ENCODE measurements at places on chromosomes 7 and 10. TPM values are rescaled to one million over a fixed set of nuclear protein-coding genes. Genes with fewer than 3 reads are reported as not detected.

DNA sequence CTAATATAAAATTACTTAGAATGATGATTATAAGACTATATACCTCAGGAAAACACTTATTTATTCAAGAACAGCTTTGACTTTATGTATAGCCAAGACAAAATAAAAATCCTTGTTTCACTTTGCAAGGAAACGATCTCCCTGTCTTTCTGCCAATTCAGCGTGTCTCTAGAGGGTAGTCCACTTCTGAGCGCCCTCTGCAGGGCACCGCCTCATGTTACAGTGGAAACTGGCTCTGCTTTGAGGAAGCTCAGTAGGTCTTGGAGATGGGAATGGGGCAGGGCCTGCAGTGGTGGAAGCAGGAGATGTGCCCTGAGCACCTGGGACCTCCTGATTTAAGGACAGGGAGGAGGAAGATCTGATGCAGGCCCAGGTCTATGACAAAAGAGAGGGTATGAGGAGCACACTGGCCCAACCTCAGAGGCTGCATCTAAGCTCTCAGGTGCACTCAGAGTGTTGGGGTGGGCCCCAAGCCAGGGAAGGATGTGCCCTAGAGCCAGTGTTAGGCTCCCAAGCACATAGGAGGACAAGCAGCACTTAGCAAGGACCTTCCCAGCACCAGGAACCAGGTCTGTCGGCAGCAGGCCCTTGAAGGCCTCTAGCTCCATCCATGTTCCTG is 481.0 kb downstream of the TNS3 start:
- DNase-seq = no peak

DNA sequence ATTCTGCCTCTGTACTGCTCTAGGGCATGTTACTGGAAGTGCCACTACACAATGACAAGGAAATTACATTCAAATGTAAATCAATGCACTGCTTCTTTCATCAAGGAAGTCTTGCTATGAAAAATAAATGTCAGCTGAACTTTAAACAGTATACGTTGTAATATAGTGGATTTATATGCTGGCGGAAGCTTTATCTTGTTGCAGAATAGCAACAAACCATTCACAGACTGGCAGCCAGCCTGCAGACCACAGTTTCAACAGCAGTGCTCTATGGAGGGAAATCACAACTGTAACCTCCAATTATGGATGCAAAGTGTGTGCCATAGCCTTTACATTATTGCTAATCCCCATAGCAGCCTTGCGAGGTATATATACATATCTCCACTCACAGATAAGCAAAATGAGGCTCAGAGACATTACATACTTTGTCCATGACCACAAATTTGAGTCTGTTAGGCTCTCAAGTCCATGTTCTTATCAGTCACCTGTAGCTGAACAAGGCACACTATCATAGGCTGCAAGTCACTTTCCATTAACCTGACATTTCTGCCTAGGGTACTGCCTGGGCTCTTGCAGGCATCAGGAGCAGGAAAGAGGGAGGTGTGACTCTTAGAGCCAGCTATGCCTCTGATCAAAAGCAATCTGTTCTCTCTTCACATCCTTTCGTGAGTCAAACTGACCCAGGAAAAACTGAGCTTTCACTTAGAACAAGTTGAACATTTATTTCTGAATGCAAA is 22.6 kb downstream of the COL28A1 start:
- no peak for DNase-seq

DNA sequence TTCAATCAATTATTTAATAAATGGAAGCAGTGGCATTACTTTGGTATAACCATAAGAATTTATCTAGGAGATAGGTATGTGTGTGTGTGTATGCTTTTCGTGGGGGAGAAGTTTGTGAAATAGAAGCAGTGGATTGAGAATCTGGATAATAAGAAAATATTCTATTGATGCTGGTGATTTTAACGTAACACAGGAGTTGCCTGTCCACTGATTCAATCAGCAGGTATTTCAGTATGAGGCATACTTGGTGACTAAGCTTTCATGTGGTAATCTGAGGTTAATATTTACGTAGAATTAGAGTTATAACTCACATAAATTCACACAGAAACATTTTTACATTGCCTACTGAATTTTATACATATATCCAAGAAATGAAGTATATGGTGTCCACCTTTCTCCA is 568.0 kb downstream of the ZWINT start:
- DNase-seq = no peak

- DNase-seq = no peak
Measured at GRCh38 chr10:23293145-23293724, 51.4 kb downstream of the C10orf67 start.

DNA sequence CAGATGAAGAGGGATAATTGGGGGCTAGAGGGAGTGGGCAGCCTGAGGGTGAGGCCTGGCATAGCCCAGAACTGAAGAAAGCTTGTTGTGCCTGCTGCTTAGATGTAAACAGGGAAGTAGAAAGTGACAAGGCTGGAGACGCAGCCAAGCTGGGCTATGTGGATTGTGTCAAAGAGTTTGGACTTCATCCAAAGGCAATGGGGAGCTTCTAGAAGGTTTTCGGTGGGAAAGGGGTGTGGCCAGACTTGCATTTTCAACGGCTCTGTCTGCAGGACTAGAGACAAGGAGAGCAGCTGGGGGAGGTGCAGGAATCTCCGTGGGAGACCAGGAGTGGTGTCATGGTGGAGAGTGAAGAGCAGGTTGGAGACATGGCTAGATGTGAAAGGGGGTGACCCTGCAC is 48.8 kb downstream of the GOLGA7B start:
- DNase-seq = no peak

HDAC9 gene
- 175 TPM for total RNA-seq

CAV2 gene
- total RNA-seq = 19.8 TPM

AKR1C8 gene
- 0.78 TPM for total RNA-seq

SH2D4B gene
- total RNA-seq = 1.4 TPM

Data from occipital lobe (tissue), 3 donors.